ENCODE measurements at places on chromosomes 2 and 18.
A peak's percentile ranks its signal among the peaks of the same experiment; 100 is the strongest.

DNA sequence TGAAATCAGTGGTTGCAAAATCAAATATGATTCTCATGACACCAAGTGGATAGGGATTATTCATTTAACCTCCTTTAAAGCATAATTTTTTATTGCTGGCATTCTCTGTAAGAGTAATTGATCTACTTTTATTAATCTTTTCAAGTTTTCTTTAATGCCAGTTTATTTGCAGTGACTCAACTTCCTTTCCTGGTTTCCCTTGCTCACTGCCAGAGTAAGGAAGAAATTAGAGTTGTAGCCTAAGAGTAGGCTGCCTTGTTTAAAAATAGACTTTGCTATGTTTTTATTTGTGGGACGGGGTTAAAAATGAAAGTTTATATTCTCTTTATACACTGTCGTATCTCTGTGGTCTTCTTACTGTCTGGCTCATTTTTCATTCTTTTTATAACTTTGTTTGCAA lies 148.6 kb downstream of the WDR7 start:
- peak; percentile 25 for DNase-seq

- no peak for DNase-seq
Measured at GRCh38 chr2:239826786-239827522, 198.2 kb downstream of the NDUFA10 start.

DNA sequence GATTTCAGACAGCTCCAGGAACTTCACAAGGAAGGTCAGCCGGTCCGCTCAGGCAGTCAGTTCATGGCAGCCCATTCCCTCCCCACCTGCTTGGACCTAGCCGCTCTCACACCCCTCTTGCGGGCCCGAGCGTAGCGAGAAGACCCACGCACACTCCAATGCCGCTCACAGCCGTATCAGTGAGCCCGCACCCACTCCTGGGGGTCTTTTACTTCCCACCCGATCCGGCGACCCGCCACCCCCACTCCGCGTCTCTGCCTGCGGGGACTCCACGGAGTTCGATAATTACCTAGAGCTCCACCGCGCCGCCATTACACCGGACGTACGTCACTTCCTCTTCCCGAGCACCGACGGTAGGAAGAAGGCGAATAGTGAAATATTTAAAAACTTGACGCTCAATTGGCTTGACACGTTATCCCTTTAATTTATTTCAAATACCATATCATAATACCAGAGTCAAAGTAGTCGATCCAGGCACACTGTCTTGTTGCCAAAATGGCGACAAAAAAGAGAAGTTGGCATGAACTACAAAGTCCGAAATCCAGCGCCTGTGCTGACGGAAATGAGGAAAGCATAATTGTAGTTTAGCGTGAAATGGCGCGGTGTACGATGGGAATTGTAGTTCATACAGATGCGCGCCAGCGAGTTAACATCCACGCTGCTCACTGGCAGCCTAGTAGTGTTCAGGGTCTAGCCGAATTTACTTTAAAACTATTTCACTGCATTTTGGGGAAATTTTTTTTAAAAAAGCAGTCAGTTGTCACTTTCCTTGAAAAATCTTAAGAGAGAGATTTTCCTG lies at the start of gene CWC22:
Gene CWC22 (minus strand): TSS at position 517 of the 799 bp plus-strand sequence. CDS start 13,956 bp downstream, outside the sequence.
- DNase-seq, result peak; percentile 91

- DNase-seq, result no peak
Measured at GRCh38 chr18:14939141-14939540, 191.2 kb downstream of the ANKRD30B start.

DNA sequence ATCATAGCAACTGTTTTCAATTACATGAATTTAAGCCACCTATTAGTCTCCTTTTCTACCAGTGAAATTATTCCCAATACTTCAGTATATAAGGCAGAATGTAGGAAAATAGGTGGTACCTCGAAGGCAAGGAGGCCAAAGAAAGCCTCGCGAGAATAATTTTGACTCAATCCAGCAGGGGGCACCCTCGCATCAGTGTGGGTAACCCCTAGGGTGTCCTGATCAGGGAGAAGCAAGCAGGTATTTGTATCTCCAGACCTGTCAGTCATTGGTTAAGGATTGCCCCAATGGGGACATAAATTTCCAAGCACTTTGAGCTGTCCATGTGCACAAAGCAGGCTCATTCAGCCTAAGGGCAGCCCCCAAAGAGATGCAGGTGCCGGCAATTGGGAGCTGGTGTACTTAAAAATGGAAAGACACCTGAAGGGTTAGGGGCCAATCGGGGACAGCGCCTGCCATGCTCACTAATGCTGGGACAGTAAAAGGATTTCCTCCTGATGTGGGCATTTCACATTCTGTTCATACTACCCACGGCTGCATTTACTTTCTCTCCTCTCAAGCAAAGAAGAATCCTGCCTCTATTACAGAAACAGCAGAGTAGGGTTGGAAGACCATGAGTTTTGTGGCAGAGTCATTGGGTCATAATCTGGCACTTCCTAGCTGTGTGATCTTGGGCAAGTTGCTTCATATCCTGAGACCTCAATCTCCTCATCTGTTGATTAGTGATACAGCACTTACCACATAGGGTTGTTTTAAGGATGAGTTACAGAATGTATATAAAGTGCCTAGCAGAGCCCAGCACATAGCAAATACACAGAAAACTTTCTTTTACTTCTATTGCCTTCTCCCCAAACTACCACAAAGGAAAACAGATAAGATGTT lies 136.1 kb downstream of the ICOS start:
- peak; percentile 22 for DNase-seq

GRCh38 chr2:36670881-36671595 lies 25.5 kb upstream of the VIT start:
- peak; percentile 67 for DNase-seq

- DNase-seq, result no peak
Measured at GRCh38 chr2:62099523-62100175, 96.3 kb upstream of the B3GNT2 start.

GRCh38 chr2:24077535-24077877 lies 1.4 kb upstream of the SF3B6 start:
- no peak for DNase-seq

- DNase-seq, result peak; percentile 59
Measured at GRCh38 chr2:54497763-54498680, 41.9 kb downstream of the SPTBN1 start.

- DNase-seq, result no peak
Measured at GRCh38 chr2:232308986-232309385, 69.6 kb upstream of the ALPP start.

DNA sequence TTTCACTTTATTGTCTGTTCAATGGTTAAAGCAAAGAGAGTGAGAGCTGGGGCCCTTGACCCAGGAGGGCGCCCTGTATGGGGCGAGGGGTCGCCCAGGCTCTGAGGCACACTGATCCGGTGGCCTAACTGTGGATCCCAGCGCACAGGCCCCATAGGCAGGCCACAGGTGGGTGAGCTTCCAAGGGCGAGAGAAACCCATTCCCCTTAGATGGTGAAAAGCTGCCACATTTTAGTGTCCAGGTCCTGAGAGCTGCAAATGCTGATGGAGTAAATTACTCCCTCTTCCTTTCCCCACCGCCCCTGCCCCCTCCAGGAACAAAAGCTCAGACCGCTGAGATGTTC lies 5.9 kb upstream of the DLX2 start:
- no peak for DNase-seq

GRCh38 chr2:10920764-10921388 lies 9.1 kb downstream of the KCNF1 start:
- no peak for DNase-seq

DNA sequence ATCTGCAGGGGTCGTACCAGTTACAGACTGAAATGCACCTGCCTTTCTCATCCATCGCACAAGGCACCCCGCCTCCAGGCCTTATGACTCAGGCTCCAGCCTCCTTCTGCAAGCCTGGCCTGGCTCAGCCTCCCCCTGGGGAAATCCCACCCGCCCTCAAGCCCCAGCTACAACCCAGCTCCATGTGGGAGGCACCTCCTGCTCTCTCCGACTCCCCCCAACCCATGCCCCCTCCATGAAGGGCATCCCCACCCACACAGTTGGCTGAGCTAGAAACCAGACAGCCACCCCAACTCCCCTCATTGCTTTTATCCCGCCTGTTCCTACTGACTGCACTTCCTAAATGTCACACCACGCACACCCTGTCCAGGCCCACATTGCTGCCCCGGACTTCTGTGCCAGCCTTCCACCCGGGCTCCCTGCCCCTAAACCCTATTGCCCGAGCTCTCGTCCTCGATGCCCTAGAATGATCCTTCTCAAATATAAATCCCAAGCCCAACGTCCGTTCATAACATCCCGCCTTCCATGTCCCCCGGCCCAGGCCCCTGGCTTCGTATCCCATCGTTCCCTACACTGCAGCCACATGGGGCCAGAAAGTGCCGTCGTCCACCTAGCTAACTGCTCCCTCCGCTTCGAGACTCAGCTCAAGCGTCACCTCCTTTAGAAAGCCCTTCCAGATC lies 9.9 kb downstream of the DNMT3A start:
- DNase-seq, result peak; percentile 29

GRCh38 chr2:157324331-157324843 lies 1.2 kb downstream of the ERMN start:
- no peak for DNase-seq

- no peak for DNase-seq
Measured at GRCh38 chr2:20303966-20304365, 46.7 kb downstream of the PUM2 start.

- DNase-seq, result peak; percentile 2
Measured at GRCh38 chr2:212640428-212640827, 101.8 kb upstream of the ERBB4 start.

DNA sequence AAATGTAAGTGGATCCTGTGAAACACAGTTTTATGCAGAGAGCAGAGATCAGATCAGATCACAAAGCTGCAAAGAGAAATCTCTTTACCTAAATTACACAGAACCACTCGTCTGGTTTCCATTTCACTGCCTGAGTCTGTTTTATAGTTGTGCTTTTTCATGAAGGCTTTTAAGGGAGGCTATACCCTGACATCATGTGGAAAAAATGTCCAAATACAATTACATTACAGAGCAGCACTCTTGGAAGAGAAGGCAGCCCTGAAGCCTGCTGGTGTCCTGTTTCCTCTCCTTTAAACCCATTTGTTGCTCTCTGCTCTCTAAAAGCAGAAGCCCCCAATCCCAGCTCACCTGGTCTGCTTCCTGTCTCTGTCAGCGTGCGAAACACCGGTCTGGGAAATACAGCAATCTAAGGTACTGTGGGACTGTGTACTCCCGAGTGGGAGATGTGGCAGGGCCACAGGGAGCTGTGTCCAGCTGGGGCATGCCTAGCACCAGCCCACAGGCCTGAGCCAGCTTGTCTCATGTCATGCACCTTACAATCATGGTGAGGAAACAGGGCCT lies 24.8 kb upstream of the ZFP36L2 start:
- DNase-seq, result peak; percentile 67

GRCh38 chr18:49751427-49752094 lies 61.8 kb downstream of the ACAA2 start:
- no peak for DNase-seq

- no peak for DNase-seq
Measured at GRCh38 chr2:59032499-59032898, 791.4 kb upstream of the FANCL start.

DNA sequence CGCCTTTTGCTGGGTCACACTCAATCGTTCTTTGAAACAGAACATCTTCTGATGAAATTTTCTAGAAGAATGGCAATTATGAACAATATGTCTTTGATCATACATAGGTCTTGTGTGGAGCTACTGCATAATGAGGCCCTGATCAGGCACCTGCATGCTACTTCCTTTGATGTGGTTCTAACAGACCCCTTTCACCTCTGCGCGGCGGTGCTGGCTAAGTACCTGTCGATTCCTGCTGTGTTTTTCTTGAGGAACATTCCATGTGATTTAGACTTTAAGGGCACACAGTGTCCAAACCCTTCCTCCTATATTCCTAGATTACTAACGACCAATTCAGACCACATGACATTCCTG lies 532 bp downstream of the UGT1A5 start:
- no peak for DNase-seq

DNA sequence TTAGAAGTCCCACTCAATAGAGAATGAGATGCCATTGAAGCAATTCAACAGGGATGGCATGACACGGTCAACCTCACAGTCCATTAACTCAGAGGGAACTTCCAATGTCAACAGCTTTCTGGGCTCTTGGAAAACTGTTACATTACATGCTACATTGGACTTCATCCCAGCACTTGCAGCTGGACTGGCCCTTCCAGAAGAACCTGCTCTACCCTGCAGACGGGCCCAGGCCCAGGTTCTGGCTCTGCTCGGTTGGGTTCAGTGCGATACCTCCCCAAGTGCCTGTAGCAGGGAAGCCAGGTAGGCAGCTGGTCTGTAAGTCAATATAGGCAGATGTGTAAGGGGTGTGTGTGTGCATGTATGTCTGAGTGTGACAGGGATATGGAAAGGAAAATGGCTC lies 12.9 kb downstream of the LAMA1 start:
- no peak for DNase-seq

DNA sequence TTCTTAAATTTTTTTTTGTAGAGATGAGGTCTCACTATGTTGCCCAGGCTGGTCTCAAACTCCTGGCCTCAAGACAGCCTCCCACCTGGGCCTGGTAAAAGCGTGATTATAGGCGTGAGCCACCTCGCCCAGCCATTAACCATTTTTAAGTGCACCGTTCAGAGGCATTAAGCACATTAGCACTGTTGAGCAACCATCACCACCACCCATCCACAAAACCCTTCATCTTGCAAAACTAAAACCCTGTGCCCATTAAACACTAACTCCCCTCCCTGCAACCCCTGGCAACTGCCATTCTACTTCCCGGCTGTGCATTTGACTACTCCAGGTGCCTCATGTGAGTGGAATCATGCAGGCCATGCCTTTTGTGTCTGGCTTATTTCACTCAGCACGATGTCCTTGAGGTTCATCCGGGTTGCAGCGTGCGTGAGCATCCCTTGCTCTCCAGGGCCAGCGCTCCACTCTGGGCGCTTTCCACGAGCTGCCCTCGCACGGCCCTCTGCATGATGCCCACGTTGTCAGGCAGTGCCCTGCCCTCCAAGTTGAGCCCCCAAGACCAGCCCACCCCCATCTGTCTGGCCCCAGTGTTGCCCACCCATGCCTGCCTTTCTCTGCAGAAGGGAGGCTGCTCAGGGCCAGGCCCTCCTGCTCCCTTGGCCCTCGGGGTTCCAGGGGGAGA lies 63.0 kb upstream of the GLI2 start:
- no peak for DNase-seq

GRCh38 chr2:64466478-64467085 lies 12.6 kb downstream of the LGALSL start:
- no peak for DNase-seq

GRCh38 chr2:229348128-229348527 lies 77.0 kb upstream of the PID1 start:
- peak; percentile 92 for DNase-seq

- peak; percentile 78 for DNase-seq
Measured at GRCh38 chr2:23791030-23791429, 135.9 kb downstream of the ATAD2B start.

DNA sequence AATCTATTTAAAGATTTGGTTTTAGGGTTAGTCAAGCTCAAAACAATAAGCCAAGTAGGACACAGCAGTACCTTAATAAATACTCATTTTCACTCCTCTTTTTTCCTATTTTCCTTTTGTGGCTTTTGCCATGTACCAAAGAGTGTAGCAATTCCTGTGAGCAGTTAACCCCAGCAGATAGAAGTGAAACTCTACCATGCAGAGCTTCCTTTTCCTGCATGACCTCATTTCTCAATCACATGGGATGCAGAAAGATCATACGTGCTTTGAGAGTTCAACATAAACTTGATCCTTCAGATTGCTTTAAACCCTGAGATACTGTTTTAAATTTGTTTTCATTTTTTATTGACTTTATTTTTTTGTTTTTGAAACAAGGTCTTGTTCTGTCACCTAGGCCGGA lies 99.1 kb upstream of the ARHGAP15 start:
- DNase-seq, result no peak
